NCI-H748 treated with DMSO at 0.1 percent for 48 hours (cell line): ENCODE measurements at places on chromosomes 5 and 9.

DNA sequence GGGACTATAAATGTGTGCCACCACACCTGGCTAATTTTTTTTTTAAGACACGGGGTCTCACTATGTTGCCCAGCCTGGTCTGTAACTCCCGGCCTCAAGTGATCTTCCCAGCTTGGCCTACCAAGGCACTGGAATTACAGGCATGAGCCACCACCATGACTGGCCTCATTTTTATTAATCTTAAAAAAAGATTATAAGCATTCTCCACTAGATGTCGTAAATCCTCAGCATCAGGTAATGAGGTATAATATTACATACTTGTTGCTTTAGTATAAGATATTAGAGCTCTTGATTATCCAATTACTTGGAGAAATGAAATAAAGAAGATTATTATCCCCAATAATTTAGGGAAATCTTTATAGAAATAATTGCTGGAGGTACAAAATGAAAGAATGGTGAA lies 78.2 kb upstream of the HTR1A start:
- no peak for DNase-seq

- peak; percentile 69 for DNase-seq
Measured at GRCh38 chr5:98770209-98770910, 3.1 kb upstream of the RGMB start.

DNA sequence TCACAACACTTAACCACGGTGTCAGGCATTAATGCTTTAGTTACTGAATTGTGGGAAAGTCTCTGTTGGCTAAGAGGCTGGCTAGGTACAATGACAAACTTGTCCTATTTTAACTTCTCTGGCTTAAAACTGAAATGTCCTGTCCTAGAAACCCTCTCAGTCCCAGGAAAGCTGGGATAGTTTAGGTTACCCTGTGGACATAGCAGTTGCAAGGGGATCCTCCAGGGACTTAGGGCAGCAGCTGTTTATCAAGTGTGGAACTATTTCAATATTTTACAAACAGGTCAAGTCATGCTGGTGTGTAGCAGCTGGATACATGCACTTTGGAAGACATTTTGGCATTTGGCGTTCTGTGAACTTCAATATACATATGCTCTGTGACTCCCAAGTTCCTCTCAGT lies 95.0 kb upstream of the ARRDC3 start:
- no peak for DNase-seq

DNA sequence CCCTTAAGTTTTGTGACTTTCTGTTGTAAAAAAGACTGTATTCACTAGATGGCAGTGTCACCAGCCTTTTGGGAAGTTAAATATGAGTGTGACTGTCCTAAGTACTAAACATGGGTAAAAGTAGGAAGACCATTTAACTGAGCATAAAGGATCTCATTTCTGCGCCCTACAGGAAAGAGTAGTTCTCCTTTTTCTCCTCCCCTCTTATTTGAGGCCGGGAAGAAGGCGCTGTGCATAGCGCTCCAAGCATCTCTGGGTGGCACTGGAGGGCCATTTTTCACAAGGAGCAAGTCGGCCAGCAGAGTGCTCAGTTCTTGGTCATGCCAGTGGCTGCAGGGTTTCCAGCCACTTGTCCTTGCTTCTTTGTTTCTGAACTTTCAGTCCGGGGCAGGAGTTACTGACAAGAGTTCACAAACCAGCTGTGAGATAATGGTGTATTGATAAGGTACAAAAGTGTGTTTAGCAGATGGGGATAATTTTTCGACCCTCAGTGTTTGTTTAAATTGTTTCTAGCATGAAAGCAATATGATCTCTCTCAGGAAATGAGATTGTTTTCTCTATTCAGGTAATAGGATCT lies 227.6 kb upstream of the DMRT1 start:
- DNase-seq = peak; percentile 10

DNA sequence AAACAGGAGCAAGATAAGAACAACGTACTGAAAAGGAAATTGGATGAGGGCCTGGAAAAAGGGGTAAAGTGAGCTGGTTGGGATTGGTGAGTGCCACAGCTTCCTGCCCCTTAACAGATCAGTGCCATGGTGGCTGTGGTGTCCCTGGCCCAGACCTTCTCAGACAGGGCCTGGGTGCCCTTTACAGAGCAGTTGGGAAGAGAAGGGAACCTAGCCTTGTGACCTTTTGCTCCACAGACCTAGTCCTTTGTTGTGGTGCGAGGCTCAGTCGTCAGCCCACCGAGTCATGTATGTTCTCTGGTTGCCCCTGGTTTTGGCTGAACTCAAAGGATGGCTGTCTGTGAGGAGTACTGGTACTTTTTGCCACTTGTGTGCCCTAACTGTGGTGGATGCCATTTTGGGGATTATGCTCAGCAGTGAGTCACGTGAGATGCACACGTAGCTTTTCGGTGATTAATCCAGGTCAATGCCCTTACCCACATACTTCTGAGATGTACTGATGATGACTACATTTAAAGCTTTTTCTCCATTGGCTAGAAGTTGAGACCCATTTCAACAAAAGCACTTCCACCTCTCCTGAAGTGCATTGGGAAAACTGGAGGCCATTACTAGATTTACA lies 48.4 kb downstream of the EXOSC2 start:
- DNase-seq = no peak

GRCh38 chr9:129285979-129286772 lies 108.1 kb upstream of the IER5L start:
- no peak for DNase-seq

- DNase-seq = no peak
Measured at GRCh38 chr9:87587864-87588263, 90.2 kb downstream of the DAPK1 start.

- DNase-seq = no peak
Measured at GRCh38 chr5:161530700-161531099, 15.8 kb downstream of the GABRB2 start.
